ENCODE measurements at places on chromosomes 1 and 21. TPM values are rescaled to one million over a fixed set of nuclear protein-coding genes. Genes with fewer than 3 reads are reported as not detected.

- no peak for DNase-seq
Measured at GRCh38 chr21:31543191-31543590, 116.3 kb upstream of the SOD1 start.

- DNase-seq = no peak
Measured at GRCh38 chr1:96782206-96782605, 60.6 kb downstream of the PTBP2 start.

GRCh38 chr1:54328066-54328636, 78.0 kb downstream of the SSBP3 start:
- DNase-seq = no peak

DNA sequence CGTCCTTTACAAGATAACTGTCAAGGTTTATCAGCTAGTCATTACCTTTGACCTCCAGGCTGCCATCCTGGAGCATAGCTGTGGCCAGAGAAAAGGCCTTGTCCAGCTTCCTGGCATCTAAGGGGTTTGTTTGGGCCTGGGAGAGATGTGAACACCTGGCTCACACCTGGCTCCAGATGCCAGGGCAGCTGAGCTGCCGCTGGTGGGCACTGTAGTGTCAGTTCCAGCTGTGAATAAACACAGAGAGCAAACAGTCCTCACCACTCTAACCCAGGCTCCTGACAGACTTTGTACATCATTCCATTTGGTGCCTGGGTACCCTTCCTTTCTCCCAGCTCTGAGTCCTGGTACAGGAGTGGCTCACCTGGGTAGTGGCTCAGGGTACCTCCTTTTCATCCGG, 14.3 kb upstream of the KCNA10 start:
- DNase-seq = no peak

- peak; percentile 58 for DNase-seq
Measured at GRCh38 chr1:1891349-1892078, 627 bp upstream of the GNB1 start.

DNA sequence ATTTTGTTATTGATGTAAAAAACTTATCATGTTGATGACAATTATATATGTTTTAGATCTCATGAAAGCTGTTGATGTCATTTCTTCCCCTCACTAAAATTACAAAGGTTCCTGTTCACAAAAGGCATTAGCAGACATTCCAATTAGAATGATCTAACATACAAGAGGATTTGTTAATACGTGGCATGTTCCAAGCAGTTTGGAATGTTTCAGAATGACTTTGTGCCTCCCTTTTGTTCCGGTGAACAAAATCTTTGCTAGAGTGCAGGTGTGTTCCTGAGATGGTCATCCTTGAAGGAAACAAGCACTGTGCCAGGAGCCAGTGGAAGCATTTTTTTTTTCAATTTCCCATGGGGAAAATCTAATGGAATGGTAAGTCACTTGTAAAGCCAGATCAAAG, 108.0 kb upstream of the KCTD3 start:
- DNase-seq = no peak

DNALI1 gene
- 35.9 TPM for total RNA-seq

DNA sequence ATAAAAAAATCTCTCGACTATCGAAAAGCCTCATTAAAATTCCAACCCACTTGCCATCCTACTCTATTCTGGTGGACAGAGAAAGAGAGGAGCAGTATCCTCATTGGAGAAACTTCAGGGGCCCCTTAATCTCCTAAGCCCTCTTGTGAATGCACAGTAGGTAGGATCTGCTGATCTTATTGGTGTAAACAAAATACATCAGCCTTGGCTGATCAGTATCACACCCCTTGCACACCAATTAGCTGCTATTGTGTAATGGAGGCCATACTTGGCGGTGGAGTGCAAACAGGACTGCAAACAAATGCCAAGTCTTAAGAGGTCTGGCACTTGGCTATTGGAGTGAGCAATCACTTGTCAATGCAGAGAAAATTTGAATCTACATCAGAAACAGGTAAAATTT, 15.7 kb downstream of the VCAM1 start:
- no peak for DNase-seq

SPATA45 gene
- total RNA-seq = not detected

DNA sequence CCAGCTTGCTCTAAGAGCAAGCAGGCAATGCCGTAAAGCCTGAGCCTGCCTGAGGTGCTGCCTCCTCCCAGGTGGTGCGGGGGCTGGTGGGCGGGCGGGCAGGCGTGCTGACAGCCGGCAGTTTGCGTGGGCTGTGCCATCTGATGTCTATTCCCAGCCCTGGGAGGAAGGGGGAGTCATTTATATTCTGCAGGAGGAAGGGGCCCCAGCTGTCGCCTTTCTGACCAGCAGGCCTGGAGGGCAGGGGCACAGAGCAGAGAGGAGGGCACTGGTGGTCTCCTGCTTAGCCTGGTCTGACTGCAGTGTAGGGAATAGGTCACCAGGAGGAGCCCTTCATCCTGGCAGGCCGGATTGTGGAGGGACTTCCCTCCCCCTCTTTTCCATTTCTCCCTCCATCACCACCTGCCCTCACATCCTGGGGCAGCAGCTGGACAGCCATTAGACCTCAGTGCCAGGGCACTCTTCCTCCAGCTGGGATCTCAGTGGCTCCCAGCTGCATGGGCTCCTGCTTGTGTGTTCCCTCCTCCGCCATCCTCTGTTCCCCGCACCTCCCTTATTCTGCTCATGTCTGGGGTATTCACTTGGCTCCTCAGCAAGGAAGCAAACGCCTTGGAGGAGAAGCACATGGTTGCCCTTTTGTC, 4.4 kb downstream of the CYB561D1 start:
- peak; percentile 78 for DNase-seq
